ENCODE measurements at places on chromosomes 2 and 18.

- DNase-seq: no peak
Measured at GRCh38 chr2:32330136-32330535, 26.7 kb upstream of the BIRC6 start.

DNA sequence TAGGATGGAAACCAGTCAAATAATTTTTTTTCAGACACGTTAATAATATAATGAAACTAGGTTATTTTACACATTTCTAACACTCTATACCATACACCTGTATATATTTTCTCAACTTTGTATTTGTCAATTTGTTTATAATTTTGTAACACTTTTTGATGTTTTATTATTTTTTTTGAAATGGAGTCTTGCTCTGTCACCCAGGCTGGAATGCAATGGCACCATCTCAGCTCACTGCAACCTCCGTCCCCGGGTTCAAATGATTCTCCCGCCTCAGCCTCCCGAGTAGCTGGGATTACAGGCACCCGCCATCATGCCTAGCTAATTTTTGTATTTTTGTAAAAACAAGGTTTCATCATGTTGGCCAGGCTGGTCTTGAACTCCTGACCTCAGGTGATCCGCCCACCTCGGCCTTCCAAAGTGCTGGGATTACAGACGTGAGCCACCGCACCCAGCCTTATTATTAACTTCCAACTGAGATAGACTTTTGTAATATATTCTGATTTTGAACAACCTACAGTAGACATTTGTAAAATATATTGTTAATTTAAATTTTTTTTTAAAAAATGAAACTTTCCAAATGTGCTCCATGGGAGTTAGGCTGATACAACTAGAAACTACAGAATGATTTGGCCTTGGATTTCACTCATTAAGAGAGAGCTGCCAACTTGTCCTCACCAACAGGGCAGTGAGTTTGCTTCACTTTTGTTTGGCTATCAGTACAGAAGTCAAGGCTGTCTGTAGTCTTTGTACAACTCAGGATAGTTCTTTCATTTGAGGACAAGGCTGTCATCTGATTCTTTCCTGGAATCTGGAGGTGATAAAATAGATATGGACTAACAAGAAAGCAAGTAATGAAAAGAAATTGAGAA lies 33.9 kb upstream of the COBLL1 start:
- no peak for DNase-seq

DNA sequence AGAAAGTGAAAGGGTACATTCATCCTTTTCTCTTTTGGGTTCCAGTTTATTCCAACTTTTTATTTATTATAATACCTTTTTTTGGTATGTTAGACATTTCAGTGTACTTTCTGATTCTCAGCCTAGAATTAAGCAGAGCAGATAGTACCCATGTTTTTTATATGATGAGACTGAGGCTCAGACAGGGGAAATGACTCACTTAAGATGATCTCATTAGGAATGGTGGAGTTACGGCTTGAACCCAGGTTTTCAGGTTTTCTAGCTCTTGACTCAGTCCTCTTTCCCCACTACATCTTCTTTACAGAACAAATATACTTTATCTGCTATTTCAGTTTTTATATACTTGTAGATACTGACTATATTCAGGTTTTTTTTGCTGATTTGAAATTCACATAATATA lies 51.7 kb upstream of the OTX1 start:
- DNase-seq: no peak

DNA sequence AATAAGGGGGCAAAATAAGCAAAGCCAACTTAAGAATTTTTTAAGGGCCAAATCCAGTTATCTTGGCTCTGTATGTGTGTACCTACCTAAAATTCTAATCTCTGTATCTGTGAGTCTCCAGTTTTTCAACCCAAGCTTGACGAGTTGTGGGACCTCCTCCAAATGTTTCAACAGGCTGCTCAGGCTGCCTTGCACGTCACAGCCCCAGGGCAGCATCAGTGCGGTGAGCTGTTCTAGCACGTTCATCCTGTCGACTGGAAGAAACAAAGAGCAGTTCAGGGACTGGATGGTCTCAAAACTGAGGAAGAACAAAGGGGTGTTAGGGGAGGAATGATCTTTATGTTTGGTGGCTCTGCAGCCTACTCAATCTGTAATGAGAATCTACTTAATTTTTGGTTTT lies 29.4 kb downstream of the NLRC4 start:
- peak; percentile 6 for DNase-seq

GRCh38 chr2:86628091-86628522 lies 4.4 kb upstream of the RNF103 start:
- no peak for DNase-seq

DNA sequence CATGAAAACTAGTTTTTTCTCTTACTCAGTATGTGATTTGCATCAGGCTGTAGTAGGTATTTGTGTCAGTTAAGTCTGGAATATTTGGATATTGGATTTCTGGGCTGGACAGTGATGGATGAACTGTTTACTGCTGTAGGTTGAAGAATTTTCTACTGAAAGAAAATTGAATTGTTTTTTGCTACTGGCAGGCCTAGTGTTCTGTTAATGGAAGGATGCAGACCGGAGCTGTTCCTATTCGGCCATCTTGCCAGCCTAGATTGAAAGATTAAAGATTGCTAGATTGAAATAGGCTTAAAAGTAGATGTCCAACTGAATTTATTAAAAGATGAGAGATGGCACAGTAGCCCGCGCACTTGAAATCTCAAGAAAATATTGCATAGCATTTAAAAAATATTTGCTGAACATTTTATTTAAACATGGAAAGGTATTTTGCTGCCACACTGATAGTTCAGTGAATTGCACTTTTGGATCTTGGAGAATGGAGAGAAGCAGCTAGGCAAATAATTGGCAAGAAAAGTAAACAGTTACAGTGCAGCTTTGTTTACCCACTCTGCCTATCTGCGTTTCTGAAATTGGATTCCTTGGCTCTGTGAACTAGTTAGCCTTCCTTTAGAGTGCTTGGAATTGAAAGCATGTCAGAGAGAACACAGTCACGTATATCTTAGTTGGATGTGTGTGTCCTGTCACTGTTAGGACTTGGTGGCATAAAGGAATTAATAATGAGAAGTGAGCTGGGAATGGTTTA lies 54.1 kb downstream of the EPB41L5 start:
- DNase-seq: no peak
